HFFc6 (cell line): ENCODE measurements at places on chromosomes 1 and 21. TPM values are rescaled to one million over a fixed set of nuclear protein-coding genes. Genes with fewer than 3 reads are reported as not detected.
A peak's percentile ranks its signal among the peaks of the same experiment; 100 is the strongest.

GRCh38 chr1:10113501-10113900 is 80.7 kb downstream of the UBE4B start:
- no peak for DNase-seq

DNA sequence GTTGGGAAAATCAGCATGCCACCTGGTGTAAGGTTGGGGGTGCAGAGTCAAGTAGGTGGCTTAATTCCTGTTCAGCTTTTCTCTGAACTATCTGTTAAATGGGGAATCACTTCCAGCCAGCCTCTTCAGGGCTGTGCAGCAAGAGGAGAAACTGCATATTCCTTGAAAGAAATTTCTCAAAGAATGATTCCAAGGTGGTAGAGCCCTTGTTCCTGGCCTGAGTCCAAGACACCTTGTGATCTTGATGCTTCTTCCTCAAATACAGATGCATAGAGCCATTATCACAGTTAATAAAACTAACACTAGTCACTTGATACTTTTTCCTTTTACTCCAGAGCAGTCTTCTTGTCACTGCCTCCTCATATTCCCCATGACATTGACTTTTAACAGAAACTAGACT is 5.2 kb downstream of the TXLNA start:
- no peak for DNase-seq

GRCh38 chr1:199151634-199152425 is 513.0 kb downstream of the PTPRC start:
- DNase-seq, result no peak

DNA sequence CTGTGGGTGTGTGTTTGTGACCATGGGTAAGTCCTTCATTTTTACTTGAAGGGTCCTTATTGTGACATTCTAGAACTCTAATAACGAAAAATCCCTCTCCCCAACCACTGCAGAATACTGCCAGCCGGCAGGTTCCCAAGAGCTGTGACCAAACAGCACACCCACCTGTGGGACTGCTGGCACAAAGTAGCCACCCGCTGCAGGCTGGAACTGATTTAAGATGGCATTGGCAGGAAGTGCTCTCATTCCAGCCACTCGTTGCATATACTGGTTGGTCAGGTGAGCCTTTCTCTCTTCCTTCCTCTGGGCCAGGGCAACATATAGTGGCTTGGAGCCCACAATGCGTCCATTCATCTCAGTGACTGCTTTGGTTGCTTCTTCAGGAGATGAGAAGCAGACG is 11.6 kb downstream of the PABPC4 start:
- no peak for DNase-seq

DNA sequence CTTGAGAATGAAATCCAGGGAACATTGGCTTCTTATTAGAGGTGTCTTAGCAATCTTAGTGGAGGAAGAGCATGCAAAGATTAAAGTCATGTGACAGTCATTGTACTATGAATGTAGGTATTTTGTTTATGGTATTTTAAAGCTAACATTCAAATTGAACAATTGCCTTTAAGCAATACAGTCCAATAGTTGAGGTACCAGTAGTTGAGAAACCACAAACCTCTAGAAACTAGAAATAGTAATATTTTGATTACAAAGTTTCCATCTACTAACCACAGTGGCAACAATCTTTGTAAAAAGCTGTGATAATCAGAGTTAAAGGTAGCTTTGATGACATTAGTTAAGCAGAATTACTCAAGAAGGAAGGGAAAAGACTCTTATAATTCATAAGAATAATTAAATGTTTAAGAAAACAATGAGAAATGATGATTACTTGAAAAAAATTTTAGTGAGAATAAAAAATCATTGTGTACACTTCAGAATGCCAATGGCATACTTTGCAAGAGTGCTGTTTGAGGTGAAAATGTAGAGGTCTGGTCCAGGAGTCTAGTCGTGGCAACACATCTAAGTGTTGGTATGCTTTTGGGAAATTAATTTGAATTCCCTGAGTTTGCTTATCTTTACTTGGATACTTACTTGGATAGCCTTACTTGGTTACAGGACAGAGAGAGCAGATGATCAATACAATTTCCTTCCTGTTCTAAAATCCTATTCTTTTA is 104.9 kb upstream of the PTGFR start:
- DNase-seq, result no peak

DNA sequence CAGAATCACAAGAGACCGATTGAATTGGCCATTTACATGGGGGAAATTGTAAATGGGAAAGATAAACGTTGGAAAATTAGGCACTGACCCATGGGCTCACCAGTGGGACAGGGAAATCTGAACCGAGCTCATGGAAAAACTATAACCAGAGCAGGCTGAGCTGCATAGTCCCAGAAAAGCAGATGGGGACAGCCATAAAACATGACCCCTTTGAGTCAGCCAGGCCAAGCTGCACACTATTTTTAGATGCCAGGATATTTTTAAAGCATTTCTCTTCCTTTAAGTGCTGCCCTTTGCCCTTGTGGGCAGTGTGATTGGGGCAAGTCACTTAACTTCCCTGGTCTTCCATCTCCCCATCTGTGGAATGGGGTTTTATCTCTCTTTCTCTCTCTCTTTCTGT is 184.1 kb downstream of the FOXD2 start:
- DNase-seq, result no peak

DNA sequence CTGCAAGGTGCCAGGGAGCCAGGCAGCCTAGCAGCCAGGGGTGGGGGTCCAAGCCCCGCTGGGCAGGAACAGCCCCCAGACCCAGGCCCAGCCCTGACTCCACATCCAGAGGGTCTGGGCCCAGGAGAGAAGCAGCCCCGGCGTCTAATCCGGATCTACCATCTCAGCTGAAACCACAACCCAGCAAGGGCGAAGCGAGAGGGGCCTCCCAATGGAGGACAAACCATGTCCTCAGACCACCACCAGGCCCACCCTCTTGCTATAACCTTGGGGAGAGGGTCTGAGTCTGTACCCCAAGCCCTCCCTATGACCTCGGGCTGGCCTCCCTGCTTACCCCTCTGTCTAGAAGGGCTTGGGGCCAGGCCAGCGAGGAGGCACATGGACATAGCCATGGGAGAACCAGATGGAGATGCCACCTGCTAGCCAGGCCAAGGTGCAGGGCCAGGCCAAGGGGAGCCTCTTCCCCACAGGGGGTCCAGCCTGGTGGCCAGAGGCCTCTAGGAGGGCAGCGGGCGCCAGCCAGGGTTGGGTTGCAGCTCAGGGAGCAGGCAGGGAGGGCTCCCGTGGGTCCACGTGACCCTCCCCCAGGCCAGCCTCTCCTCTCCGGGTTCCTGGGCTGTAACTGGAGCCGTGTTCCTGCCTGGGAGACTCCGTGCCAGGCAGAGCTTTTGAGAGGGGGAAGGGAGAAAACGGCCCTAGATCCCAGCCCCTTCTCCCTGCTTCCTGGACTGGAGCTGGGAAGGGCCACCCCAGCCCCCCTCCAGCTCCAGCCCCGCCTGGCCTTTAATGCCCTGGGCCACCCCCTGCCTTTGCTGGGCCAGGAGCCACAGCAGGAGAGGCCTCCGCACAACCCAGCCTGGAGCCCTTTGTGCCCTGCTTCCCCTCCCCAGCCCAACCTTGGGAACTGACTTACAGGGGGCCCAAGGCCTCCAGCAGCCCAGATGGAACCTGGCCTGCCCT is 2.5 kb downstream of the WNT9A start:
- no peak for DNase-seq

DNA sequence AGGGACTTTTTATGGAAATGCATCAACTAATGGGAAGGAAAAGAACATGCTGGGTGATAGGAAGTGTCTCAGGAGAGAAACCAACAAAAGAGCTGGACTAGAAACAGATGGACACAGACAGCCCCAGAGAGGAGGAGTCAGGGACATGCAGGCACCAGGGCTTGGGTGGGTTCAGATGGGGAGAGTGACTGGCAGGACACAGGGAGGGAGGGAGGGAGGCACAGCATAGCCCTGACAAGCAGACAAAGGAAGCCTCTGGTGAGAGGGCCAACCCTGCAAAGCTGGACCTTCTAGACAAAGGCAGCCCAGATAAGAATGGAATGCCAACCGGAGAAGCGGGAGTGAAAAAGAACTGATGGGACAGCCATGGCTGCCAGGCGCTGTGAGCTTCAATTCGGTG is 568.8 kb downstream of the AJAP1 start:
- DNase-seq, result no peak

GRCh38 chr1:86774305-86775295 is 70.2 kb downstream of the SH3GLB1 start:
- peak; percentile 76 for DNase-seq

GRCh38 chr1:119061700-119062099 is 73.6 kb upstream of the TBX15 start:
- no peak for DNase-seq

DNA sequence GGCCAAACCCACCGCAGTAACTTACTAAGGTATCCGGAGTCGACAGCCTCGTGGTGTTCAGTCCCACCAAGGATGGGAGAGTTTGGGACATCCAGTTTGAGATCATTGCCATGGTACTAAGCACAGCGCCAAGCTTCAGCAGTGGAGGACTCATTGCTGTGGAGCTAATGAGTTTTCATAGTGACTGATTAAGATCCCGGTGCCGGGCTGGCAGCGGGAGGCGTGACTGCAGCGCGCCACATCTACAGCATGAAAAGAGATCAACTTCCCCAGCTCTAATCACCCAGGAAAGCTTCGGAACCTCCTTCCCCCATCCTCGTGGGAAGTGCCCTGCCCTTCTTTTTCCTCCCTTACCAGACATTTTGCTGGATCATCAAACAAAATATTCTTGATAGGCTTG is 149.9 kb downstream of the OLFM3 start:
- DNase-seq, result no peak

DNA sequence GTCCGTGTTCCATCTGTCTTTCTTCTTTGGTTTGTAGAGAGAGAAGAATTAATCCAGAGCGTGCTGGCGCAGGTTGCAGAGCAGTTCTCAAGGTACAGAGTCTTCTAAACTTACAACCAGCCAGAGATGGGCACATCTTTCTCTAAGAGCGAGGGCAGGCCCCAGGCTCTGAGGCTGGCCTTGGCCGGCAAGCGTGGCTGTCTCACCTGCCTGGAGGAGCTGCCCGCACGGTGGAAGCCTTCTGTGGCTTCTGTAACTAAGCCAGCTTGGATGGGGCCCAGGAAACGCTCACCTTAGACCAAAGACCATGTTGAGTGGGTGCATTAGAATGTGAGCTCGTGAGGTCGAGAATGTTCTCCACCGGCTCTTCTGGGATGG is 78.6 kb downstream of the PDE9A start:
- no peak for DNase-seq

DNA sequence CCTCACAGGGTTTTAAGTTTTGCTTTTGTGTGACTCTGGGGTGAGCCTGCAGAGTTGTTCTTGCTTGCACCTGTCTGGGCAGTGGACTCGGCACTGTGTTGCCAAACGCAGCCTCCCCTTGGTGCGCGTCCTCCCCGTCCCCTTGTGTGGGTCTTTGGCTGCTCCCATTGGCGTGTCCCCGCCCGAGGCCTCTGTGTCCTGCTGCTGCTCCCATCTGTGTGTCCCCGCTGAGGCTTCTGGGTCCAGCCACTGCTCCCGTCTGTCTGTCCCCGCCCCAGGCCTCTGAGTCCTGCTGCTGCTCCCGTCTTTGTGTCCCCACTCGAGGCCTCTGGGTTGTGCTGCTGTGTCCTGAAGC is 62.8 kb downstream of the PCNT start:
- DNase-seq, result no peak

- DNase-seq, result peak; percentile 89
Measured at GRCh38 chr1:109298666-109299557, 7.9 kb downstream of the MYBPHL start.

DNA sequence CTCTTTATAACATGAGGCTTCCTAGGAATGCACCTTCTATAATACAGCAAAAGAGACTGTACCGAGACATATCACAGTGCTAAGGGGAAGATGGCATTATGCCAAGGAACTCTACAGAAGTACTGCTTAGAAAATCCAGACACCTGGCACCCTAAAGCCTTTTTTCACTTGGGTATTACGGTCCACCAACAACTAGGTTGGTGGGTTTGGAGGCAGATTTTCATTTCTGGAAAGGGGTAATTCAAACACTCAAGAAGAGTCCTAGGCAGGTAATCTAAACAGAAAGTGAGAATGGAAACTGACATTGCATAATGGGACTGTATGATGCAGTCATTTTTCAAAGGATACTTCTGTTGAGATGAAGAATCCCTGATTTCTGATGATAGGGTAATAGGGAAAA is 19.6 kb downstream of the SCMH1 start:
- no peak for DNase-seq

TMEM201 gene
- 9.8 to 14.6 TPM (median 11.0 TPM) in 3 replicates for total RNA-seq

GREM2 gene
- 5.4 to 15.3 TPM (median 6.1 TPM) in 3 replicates for total RNA-seq

ASTN1 gene
- not detected in 3 replicates for total RNA-seq

GSTM1 gene
- 15.0 to 43.4 TPM (median 16.9 TPM) in 3 replicates for total RNA-seq

ADAR gene
- total RNA-seq, result 117 and 122 TPM in 2 replicates

PHGDH gene
- 56.4 to 85.5 TPM (median 78.4 TPM) in 3 replicates for total RNA-seq

HLCS gene
- 20.4 to 22.4 TPM (median 22.0 TPM) in 3 replicates for total RNA-seq

IGSF3 gene
- not detected in 3 replicates for total RNA-seq

BCAR3 gene
- total RNA-seq, result 25.5 to 55.1 TPM (median 36.9 TPM) in 3 replicates
